Stimulated activated CD8-positive, alpha-beta memory T cell treated with anti-CD3 and anti-CD28 coated beads, Interleukin-2, amount 100 ng/mL, for 48 hours (primary cell): ENCODE measurements at places on chromosomes 12 and 14.

- DNase-seq = no peak
These were observed 10.5 kb downstream of the NTF3 start for GRCh38 chr12:5442251-5443006.

- DNase-seq = no peak
These were observed 116.6 kb downstream of the NAV3 start for GRCh38 chr12:77947330-77947729.

- no peak for DNase-seq
These were observed 22.4 kb downstream of the OR10G2 start for GRCh38 chr14:21612324-21612723.

- no peak for DNase-seq
These were observed 54.8 kb upstream of the RASSF8 start for GRCh38 chr12:25903603-25904245.

- DNase-seq = no peak
These were observed 92.1 kb upstream of the KRR1 start for GRCh38 chr12:75603475-75603874.

- DNase-seq = no peak
These were observed 13.1 kb downstream of the P2RX2 start for GRCh38 chr12:132631666-132632065.
